ENCODE measurements at places on chromosomes 3 and 15.

DNA sequence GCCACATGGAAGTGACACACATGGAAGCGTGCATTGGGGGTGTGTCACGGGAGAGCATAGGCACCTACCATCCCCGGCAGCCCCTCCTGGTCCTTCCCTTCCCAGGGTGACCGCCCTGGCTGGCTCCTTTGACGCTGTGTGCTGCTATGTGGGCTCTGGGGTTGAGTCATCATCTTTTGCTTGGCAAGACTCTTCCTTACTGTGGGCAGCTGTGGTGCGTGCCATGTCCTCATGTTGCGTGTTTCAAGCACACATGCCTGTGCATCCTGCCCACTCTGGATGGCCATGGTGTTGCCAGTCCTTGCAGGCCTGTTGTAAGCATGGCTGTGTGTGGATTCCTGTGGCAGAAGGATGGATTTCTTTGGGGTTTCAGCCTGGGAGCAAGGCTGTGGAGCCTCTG is 14.0 kb downstream of the PLXNA1 start:
- DNase-seq = no peak

DNA sequence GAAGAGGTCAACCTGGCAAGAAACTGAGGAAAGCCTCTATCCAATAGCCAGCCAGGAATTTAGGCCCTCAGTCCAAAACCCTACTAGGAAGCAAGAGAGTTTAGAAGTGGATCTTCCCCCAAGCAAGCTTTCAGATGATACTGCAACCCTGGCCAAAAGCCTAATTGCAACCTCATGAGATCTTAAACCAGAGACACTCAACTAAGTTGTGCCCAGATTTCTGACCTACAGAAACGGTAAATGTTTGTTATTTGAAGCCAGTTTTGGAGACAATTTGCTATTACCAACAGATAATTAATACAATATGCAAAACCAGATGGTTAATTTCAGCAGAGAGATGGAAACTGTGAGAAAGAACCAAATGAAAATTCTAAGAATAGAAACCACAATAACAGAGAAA is 21.7 kb upstream of the SUSD5 start:
- no peak for DNase-seq

DNA sequence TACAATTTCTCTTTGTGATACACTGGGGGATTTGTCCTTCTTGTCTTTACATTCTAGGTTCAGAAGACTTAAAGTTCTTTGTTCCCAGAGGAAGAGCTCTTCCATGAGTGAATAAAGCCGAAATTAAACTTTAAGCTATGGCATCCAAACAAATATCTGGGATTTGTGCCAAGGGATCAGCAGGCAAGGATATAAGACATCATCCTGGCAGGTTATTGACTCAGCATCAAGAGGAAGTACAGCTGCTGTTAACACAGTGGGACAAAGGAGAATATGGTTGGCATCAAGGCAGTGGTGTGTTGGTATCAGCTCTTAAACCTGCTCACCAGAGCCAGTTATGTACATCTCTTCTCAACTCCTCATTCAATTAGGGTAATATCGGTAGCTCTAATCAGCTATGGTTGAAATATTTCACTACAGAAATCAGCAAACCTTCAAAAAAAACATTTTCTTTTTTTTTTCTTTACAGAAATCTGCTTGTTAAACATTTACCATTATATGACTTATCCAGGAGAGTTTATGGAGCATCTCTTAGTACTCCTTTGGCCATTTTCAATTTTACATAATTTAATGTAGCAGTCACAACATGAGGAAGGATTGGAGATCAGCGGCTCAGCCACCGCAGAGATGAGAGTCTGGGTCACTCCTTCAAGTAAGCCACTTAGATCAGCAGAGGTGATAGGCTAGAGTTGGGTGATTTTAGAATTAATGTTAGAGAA is 1198.6 kb upstream of the EPHA6 start:
- no peak for DNase-seq

DNA sequence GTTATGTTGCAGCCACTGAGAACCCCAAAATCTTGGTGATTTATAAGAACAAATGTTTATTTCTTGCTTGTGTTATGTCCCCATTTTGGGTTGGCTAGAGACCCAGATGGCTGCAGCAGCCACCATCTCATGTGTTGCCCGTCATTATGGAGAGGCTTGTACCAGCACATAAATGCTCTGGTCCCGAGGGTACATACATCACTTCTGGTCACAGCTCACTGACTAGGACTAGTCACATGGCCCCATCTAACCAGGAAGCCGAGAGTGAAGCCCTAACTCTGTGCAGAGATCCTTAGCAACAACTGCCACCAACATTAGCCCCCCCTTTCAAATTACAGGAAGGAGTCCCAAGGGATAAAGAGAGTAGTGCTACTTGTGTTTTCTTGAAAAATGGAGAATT is 25.5 kb upstream of the HACD2 start:
- DNase-seq = no peak

- no peak for DNase-seq
Measured at GRCh38 chr15:57356178-57356577, 20.1 kb upstream of the CGNL1 start.

DNA sequence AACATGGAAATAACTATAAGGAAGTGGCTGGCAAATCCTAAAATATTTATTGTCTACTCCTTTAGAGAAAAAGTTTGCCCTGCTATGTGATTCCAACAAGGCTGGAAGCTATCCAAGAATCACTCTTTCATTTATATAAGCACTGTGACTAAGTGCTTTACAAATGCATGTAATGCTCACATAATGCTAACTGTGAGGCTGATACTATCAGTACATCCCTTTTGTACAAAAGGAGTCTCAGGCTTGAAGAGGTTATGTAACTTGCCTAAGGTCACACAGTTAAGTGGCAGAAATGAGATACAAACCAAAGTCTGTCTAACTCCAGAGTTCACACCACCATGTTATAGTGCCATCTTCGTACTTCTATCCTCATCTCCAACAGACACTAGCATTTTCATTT is 17.0 kb downstream of the TOPBP1 start:
- peak; percentile 44 for DNase-seq

DNA sequence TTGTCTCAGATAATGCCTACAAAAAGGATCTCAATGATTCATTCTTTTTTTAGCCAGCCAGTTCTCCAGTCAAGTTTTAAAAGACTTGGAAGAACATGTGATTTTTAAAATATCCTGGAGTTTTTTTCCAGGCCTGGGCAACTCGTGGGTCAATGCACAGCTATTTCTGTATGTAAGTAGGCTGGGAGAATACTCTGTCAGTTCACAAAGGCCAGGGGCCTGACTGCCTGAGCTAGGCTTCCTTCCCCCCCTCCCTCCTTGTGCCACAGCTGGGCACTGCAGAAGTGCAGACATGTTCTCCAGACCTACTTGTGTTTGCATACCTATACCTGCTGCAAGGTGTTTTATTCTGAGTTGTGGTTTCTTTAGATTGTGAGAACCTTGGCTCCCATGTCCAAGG is 43.7 kb downstream of the CTDSPL start:
- DNase-seq = no peak

DNA sequence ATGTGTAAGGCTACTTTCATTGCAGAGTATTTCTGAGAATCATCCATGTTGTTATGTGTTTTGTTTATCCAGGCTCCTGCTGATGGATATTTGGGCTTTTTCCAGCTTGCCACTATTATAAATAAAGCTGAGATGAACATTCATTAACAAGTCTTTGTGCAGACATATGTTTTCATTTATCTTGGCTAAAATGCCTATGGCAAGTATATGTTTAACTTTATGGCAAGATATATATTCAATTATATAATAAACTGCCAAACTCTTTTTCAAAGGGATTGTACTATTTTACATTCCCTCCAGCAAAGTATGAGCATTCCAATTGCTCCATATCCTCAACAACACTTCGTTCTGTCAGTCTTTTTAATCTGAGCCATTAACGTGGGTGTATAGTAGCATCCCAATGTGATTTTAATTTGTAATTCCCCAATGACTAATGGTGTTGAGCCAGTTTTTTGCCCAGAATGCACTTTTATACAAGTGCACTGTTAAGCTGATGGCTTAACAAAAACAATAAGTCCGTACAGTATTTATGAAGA is 452.4 kb downstream of the SHQ1 start:
- no peak for DNase-seq

DNA sequence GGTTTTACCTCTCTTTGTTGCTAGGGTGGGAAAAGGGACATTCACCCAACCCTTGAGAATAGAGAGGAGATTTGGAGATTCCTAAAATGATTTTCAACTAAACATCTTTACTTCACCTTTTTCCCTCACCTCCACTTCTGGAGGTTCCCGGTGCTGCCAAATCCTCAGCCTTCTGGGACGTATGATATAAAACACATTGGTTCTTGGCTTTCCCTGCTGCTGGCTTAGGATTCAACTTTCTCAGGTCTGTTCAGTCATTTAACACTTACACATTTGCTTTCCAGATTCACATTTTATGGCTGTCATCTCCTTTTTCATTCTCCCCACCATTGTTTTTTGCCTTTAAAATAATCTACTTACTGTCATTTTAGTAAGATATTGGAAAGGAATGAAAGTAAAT is 106.6 kb downstream of the PIK3R4 start:
- DNase-seq = no peak

DNA sequence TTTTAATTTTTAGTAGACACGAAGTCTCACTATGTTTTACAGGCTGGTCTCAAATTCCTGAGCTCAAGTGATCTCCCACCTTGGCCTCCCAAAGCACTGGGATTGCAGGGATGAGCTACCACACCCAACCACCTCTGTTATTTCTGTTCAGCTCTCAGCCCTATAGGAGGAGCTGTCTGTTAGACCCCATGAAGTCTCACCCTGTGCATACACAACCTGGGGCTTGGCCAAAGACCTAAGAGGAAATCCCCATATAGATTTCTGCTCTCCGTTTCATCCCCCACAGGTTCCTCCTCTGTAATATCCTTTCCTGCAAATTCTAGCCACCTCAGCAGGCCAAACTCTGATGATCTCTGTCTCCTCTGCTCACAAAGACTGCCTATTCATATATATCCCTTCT is 56.6 kb upstream of the CTDSPL2 start:
- no peak for DNase-seq

GRCh38 chr3:16205156-16205870 is 30.8 kb downstream of the GALNT15 start:
- no peak for DNase-seq

GRCh38 chr3:24713516-24713915 is 218.9 kb upstream of the THRB start:
- no peak for DNase-seq

DNA sequence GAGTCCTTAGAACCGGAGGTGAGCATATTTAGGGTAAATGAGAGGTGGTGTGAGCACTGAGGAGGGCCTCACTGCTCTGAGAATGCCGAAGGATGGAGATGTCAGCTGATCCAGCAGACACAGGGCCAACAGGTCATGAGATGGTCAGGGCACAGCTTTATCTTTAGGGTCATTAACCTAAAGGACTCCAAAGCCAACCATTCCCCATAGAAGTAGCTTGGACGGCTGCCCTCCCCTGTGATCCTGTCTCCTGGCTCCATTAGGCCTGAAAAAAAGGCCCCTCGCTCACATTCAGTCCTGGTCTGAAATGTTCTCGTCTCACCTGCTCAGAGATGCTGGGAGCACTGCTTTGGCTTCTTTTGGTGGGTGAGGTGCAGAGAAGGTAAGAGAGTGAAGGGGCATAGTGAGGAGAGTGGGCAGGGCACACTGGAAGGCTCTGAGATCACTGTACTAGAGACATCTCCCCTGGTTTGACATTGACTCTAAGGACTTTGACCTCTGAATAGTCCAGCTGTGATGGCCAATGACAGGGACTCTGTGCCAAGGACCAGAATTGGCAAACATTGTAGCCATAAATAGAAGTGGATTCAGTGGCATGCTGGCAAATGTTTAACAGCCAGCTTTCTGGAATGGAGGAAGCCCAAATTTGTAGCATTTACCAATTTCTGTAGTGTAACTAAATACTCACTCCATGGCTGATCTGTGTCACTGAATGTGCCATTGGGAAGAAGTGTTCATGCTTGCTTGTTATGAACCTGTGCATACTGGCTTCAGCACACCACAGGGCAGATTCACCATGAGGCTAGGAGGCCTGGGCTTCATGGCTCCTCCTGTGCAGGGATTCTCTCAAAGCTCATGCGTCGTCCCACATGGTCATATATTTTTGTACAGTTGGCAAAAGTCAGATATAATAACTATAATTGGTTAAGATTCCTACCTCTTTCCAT is 76.2 kb upstream of the MRPS22 start:
- no peak for DNase-seq

- DNase-seq = no peak
Measured at GRCh38 chr15:77623755-77624524, 8.8 kb downstream of the LINGO1 start.

DNA sequence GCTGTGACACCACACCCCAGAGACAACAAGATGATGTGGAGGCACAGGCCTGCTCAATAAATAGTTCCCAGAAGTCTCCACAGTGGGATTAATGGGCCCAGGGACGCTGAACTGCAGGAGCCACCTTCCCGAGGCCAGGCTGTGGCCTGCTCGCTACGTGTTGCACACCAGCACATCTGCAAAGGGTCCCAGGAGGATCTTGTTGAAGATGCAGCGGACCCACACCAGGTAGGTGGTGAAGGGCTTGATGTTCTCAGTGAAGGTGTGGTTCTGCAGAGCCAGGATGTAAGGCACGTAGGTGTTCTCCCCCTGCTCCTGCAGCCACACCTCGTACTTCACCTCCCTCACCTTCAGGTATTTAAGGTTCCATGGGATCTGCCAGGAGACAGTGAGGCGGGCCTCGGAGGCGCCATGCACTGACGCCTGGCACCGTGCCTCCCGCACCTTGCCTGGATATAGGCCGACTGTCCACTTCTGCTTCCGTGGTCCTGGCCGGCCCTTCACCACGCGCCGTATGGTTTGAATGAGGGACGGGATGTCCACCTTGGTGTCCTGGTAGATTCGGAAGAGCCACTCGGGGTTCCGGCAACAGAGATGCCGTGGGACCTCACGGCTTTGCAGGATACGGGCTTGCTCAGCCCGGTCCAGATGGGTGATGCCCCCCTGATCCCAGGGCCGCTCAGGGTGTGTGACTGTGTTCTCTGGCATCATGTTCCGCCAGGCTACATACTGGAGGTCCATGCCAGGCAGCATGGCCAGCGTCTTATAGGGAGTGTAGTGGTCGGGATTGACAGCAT is 26.1 kb downstream of the POMGNT2 start:
- no peak for DNase-seq

DNA sequence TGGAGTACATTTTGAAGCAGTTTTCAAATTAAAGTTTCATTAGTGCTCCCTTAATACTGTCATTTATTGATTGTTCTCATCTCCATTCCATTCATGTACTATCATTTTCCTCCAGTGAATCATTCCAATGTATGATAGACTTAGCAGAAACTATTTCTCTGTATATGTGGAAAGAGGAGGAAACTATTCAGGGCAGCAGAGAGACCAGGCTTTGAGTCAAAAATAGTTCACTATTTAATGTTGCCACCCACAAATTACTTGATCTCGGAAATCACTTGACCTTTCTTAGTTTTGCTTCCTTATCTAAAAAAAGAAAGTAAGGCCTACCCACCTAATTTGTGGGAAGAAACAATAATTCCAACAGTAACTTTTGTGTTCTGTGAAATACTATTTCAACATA is 610.5 kb upstream of the ZNF385D start:
- DNase-seq = no peak

- DNase-seq = peak; percentile 28
Measured at GRCh38 chr15:63156086-63156710, 1.1 kb downstream of the RPS27L start.

Measured in hematopoietic multipotent progenitor cell treated with erythropoietin and hydrocortisone succinate and interleukin-3 and kit ligand, for 8 days (in vitro differentiated cells).